ENCODE measurements at places on chromosomes 5 and 9.

GRCh38 chr5:168329302-168329701 lies 37.9 kb downstream of the WWC1 start:
- DNase-seq: no peak

DNA sequence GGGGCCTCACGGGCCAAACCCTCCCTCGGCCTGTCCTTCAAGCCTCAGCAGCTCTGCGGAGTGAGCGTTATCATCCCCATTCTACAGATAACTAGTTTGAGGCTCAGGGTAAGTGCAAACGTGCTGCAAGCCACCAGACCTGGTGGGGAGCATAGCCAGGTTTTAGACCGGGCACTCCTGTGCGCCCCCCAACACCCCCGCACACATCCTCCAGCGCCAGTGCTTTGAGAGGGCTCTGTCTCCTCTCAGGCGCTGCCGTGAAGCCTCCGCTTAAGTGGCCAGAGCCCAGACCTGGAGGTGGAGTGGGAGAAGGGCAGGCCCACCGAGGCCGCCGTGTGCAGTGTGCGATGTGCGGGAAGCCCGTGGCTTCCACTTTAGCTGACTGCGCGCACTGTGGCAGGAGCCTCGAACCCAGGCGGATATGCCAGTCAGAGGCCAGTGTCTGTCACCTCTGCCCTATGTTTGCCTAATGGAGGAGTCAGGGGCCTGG lies 1.6 kb upstream of the MGAT1 start:
- no peak for DNase-seq

- no peak for DNase-seq
These were observed 257.9 kb downstream of the ZSWIM6 start for GRCh38 chr5:61589946-61590345.

DNA sequence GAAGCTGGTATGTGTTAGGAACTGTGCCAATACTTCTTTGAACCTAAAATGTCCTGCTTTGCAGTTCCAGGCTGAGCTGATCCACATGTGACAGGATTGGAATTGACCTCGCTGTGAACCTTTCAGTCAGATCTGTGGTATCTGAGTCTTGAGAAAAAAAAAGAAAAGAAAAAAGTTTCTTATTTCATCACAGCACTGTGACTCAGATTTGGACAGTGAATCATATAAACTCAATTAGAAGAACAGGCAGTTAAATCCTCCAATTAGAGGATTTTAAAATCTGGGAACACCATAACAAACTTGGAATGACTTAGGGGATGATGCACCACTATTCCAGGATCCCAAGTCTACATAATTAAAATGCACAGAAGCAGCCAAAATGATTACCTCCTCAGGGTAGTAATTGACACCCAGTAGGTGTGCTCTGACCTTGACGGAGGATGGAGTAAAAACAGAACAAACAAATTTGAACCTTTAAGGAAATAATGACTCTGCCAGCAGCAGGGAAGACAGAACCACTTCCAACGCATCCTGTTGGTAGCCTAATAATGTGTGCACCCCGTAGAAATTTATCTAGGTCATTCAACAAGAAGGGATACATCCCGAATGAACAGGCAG lies 57.8 kb upstream of the RAI14 start:
- DNase-seq: no peak

- DNase-seq: no peak
These were observed 24.8 kb upstream of the IL6ST start for GRCh38 chr5:56019306-56020272.

All from NT2/D1 (cell line).